Neuronal stem cell (in vitro differentiated cells): ENCODE measurements at places on chromosomes 3 and 15.
A peak's percentile ranks its signal among the peaks of the same experiment; 100 is the strongest.

DNA sequence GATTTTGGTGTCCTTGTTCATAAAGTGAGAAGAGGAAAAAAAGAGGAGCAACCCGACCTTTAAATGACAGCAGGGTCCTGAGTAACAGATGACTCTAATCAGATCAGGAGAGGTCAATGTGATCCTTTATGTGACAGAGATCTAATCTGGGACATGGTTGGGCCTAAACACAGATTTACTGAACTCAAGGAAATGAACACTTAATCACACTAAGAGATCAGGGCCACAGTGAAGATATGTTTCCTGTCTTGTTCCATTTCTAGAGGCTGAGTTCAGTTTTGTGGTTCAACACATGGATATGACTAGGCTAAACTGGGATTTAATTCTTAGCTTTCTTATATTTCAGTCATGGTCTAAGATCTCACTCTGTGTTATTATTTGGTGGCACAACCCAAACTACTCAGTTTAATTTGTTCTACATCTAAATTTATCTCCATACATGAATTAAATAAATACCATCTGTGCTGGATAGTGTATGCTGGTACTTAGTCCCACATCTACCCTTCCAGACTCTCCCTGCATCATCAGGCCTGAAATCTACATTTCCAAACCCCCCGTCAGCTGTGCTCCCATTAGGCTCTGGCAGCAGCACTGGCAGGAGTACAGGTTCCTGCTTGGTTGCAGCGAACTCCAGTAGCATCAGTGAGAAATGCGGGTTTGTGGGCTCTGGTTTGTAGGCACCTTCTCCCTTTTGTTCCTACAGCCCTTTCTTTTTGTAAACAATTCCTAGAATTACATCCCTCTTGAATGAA, 22.6 kb downstream of the SFMBT1 start:
- no peak for DNase-seq

GRCh38 chr15:26724381-26725150, 48.3 kb downstream of the GABRB3 start:
- no peak for DNase-seq

GRCh38 chr3:14506626-14507304, 33.4 kb downstream of the GRIP2 start:
- no peak for DNase-seq

DNA sequence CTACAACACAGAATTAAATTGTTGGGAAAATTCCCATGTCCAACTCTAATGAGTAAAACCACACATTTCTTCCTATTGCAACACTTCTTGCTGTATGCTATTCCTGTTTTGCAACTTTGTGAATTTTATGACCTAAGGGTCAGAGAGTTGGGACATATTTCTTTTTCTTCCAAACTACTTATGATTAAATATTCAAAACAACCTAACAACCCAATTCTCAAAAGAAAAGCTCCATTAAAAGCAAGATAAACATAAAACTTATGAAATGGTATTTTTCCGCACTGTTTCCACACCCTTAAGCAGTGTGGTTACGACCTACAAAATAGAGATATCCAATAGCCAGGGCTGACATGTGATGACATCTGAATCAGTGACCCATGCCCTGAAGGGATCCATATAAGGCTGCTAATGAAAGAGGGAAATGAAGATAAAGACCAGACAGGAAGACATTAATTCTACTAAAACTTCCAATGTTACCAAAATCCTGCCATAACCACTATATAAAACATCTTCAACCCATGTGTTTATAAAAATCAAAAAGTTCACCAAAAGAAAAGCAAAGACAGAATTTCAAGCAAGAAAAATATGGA, 45.6 kb downstream of the DMXL2 start:
- DNase-seq, result no peak

DNA sequence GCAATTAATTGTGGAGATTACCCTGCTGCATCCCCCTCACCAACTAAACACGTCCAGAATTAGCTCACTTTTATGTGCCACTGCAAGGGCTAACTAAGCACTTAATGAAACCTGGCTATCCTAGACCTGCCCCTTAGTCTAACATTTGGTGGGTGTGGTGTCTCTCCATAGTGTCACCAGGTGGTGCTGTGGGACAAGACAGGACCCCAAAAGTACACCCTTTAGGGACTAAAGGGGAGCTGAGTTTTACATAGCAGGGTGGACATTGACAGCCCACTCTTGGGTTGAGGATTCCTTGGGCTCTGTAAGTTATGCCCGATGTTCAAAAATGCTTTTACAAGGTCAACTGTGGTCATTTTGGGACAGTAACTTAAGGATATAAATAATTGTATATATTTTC, 5.7 kb downstream of the DUT start:
- peak; percentile 30 for DNase-seq

DNA sequence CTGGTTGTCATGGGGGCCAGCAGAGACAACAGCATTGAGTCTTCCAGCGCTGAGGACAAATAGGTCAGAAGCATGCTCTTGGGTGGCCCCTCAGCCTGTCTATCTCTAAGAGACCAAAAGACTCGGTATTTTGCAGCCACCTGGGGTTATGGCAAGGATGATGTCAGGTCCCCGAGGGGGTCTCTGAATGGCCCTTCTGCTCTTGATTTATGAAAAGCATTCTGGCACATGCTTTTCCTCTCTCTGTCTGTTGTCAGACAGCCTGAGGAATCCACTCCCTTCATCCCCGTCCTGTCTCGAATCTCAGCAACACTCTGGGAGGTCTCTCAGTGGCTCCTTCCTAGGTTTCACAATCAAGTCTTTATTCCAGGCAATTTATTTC, 156.6 kb upstream of the RGMA start:
- DNase-seq, result no peak

DNA sequence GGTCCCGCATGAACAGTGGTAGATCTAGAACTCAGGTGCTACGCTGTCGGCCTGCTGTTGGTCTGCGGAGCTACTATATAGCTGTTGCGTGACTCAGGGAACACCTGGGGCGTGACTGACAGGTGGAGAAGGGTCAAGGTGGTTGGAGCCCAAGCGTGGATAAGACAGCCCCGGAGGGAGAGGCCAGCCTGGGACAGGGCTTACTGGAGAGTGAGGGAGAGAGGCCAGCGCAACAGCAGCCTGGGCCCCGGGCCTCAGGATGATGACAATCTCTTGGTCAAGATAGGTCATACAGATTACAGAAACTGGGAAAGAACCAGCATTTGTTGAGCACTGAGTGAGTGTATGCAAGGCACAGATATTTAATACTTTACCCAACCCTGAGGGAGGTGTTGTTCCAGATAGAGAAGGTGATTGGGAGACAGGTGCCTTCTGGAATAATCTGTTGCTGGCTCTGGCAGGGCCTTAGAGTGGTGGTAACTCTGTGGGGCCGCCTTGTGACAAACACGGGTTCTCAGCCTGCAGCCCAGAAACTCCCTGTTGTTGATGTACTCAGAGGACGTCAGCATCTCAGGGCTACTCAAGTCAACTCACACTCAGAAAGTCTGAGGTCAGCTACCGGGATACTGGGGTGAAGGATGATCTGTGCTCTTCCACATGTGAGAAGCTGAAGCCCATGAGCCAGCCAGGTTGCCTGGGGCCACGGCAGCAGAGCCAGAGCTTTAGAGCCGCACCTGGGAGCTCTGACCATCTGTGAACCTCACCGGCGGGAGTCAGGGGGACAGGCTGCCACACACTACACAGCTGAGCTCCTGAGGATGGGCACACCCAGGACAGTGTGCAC, 265.4 kb upstream of the HES1 start:
- DNase-seq, result no peak

DNA sequence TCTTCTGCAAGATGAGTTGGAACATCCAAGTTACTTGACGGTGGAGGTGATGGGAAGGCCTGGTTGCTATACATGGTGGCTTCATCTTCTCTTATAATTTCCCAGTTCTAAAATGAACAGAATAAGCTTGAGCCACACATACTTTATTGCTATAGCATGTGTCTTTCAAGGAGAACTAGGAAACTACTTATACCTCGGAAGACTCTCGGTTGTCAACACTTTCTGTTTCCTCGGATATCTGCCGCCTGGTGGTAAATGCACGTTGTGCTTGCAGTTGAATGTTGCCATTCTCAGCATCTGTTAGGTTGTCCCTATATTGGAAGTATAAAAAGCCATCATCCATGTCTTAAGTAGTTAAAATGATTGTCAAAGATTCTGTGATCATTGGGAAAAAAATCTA, 117.5 kb upstream of the PRTG start:
- no peak for DNase-seq

GRCh38 chr3:11362600-11362999, 90.4 kb downstream of the ATG7 start:
- DNase-seq, result no peak

DNA sequence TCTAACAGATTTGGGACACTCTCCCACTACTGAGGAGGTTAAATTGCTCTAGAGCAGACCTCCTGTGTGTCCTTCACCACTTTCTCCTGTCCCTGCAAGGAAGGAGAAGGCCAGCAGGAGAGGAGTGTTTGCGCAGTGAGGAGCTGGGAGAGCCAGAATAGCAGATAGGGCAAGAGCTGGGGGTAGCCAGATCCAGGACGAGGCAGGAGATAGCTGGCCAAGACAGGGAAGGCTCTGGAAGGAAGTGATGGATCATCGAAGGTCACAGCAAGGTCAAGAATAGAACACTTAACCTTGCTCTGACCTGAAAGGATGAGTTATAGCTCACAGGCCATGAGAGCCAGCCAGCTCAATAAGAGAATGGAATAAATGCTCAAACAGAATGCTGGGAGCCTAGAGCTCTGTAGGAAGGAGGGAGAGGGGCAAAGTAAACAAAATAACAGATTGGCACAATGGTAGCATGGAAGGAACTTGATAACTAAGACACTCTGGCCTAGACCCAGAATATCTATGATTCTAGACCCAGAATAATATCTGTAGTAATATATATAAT, 37.5 kb upstream of the FSIP1 start:
- DNase-seq, result no peak

DNA sequence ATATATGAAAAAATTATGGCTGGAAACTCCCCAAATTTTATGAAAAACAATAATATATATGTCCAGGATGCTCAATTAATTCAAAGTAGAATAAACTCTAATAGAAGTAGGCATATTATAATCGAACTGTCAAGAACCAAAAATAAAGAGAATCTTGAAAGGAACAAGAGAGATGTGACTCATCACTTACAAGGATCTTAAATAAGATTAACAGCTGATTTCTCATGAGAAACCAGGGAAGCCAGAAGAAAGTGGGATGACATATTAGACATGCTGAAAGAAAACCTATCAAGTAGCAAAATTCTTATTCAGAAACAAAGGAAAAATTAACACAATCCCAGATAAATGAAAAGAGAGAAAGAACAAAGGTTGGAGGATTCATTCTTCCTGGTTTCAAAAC, 66.8 kb downstream of the FAIM start:
- no peak for DNase-seq

GRCh38 chr15:34879107-34879506, 83.8 kb upstream of the ACTC1 start:
- DNase-seq, result no peak

GRCh38 chr15:64288999-64289398, 67.0 kb downstream of the CSNK1G1 start:
- DNase-seq, result no peak

DNA sequence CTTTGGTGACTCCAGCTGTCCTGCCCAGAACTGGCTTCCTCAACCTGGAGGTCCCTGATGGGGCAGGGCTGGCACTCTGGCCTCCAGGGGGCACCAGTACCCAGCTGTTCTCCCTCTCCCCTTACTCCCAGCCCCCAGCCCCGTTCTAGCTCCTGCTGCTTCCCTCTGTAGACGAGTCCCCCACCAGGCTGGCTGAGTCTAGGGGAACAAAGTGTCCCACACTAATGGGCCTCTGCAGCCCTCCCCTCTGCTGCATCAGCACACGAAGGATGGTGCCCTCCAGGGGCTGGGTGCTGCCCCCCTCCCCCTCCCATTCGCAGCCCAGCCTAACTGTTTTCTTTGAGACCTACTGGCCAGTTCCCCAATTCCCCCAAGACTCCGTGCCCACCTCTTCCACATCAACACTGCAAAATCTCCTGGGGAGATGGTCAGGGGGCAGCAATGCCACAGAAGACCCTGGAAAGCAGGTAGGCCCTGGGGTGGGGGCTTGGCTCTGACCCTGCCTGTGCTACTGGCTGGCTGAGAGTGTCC, 4.2 kb downstream of the RHCG start:
- DNase-seq, result no peak

DNA sequence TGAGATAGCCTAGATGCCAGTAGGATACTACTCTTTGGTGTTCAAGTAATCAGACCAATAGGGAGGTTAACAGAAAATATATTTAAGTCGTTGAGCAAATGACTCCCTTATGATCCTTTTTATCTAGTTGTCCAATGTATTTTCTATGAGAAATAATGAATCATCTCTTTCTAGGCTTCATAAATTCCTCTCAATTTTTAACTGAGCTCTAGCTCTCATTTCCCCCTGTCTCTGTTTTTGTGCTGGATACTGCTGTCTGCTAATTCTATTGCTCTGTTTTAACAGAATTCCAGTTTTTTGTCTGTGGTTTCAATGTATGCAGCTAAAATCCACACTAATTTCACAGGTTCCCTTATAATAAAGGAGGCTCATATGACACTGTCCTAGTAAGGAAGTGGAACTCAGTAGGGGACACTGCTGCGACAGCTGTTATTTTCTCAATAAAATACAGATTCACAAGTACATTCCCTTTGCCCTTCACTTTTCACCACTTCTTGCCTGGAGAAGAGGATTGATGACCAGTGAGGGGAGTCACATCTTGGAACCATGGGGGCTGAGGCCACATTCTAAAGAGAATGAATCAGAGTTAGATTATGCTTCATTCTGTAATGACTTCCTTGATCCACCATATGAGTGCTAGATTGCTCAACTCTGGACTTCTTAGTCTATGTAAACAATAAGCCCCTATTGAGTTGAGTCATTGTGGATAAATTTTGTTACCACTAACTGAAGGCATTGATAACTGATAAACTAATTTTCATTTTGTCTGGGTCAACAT, 558.7 kb upstream of the KCNMB2 start:
- DNase-seq, result no peak

DNA sequence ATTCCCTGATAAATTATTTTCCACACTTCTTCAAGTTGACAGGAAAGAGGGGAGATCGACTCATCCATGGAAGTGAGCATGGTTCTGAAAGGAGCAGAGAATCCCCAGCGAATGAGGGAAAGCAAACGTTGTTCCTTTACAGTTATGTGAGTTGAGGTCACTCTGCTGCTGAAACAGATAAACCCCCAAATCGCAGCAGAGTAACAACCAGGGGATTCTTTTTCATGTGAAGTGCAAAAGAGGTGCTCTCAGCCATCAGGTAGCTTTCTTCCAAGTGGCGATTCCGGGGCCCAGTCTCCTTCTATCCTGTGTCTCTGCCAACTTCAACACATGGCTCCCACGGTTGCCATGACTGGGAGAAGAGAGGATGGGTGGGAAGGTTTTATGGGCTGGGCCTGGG, 28.2 kb downstream of the MEX3B start:
- no peak for DNase-seq

- DNase-seq, result no peak
Observed at GRCh38 chr15:48367483-48367882, 36.3 kb downstream of the DUT start.
